LHCN-M2 (cell line): ENCODE measurements at places on chromosomes 5 and 9.

DNA sequence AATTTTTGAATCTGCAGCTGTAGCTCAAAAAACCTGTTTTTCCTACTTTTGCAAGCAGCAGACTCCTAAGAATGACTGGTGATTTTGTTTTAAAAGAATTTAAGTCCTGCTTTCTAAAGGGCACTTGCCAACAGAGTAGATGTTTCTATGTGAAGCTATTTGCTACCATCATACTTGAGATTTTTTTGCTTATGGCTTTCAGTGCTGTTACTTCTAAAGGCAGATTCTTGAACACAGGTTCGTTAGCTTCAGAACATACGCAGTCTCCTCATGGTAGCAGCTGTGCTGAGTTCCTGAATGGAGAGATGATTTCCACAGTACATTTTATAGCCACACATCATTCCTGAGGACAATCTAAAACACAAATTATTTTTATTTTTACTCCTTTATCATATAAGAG is 24.4 kb upstream of the ELL2 start:
- no peak for DNase-seq

- no peak for DNase-seq
These were observed 31.2 kb upstream of the NDUFB6 start for GRCh38 chr9:32603914-32604852.

DNA sequence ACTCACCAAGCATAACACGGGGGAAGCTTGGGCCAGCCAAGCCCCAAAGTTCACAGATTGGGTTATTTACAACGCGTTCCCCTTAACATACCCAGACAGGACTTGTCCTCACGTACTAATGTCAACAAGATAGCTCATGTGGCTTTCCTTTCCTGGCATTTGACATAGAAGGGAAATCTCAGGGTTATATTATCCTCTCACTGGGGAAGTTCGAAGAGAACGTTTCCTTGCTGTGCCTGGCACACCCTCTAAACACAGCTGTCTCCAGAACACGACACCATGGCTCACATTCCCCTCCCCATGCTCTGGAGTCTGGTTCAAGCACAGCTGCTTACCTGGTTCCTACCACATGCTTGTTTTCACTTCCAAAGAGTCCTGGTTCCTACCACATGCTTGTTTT is 46.8 kb upstream of the OTULINL start:
- peak; percentile 51 for DNase-seq

DNA sequence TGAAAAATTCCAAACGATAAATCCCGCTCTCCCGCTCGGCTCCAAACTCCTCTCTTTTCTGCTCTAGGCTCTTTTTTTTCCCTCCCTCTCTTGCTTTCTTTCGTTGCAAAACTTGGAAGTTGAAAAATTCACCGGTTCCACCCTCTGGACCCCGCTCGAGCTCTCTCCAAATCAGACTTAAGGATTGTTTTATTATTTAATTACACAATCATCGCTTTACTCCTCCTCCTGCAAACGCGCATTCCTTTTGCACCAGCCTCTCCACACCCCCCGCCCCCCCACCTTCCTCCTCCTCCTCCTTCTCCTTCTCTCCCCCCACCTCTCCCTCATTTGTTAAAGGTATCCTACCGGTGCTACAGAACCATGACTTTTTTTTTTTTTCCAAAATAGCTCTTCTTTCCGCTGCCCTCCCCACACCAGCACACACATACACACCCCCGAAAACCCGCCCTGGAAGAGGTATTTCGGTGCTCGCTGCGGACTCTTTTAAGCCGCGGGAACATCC is 535 bp upstream of the NFIB start:
- DNase-seq: peak; percentile 88

DNA sequence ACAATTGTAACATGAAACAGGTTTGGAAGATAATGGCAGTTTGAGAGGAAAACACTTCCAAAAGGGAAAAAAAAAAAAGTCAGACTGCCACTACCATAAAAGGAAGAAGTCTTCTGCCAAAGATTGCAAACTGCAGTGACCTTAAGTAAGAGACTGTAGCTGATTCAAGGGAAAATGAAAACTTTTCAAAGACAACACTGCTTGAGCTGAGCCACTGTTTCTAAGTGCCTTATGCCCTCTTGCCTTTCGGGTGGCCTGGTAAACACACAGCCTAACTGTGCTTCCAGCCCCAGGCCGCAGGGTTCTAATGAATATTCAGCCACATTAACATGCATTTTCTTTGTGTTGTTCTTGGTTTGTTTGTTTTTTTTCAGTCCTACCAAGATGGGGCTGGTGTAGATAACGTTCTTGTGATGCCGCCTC is 354.6 kb downstream of the BNC2 start:
- DNase-seq: peak; percentile 70

DNA sequence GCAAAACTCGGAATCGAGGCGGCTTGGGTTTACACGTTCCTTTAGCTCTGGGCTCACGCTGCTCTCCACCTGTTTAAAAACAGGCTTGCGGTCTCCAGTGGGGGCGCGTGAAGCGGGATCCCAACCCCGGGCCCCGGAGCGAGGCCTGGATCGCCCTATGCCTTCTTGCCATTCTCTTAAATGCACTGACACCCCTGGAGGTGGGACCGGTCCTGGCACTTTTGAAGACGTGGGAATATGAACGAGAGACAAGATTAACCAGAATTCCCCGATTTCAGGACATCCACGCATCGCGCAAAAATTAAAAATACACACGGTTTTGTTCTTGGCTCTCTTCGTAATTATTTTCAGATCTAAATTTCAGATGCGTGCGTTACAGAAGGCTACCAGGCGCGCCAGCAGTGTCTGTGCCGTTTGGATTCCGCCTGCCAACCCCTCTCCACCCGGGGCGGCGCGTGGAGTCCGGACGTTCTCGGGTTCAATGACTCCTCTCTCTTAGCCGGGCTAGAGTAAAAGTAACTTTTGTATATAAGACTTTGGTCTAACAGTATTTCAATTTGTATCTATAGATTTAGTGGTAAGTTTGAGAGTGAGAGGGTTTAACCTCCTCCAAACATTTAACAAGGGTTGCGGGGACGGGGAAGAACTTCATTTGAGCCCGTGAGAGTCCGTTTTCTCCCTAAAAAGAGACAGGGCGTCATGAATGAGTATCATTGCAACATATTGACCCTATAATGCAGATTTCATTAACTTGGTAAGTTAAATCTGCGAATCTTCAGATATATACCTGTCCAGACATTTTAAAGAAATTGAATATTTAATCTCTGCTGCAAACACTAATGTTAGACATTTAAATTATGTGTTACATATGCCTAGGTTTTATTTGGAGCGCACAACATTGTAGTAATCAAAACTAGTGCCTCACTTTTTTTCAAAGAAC is 3.8 kb downstream of the FOXD1 start:
- DNase-seq: no peak

DNA sequence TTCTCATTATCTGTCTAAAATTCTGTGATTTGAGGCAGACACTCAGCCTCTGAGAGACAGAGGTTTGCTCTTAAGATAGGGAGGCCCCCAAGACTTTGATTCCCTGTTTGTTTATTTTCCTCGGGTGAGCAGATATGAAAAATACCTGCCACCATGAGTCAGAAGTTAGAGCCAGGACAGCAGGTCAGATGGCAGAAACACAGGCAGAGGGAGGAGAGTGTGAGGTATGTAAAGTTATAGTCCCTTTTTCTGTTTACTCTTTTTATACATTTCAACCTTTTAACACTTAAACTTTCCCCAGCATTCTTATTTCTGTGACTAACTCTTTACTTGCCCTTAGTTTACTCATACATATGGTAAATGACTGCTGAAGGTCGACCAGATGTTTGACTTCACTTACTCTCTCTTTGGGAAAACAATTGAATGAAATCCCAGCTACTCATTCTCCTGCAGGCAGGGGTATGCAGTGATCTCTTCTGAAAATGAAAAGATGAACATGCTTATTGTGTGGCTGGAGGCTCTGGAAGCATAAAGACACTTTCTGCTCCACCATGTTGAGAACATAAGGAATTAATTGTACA is 383.8 kb downstream of the NTRK2 start:
- DNase-seq: no peak

GRCh38 chr5:124436294-124436693 is 310.1 kb downstream of the ZNF608 start:
- peak; percentile 75 for DNase-seq

GRCh38 chr9:129027685-129028191 is 393 bp downstream of the SH3GLB2 start:
- DNase-seq: peak; percentile 21

GRCh38 chr9:130561056-130561455 is 18.3 kb upstream of the FUBP3 start:
- no peak for DNase-seq

GRCh38 chr5:40409601-40410000 is 270.1 kb upstream of the PTGER4 start:
- no peak for DNase-seq

GRCh38 chr9:90974016-90974415 is 172.4 kb downstream of the SYK start:
- DNase-seq: no peak

GRCh38 chr9:133467101-133467500 is 7.3 kb downstream of the CACFD1 start:
- no peak for DNase-seq

DNA sequence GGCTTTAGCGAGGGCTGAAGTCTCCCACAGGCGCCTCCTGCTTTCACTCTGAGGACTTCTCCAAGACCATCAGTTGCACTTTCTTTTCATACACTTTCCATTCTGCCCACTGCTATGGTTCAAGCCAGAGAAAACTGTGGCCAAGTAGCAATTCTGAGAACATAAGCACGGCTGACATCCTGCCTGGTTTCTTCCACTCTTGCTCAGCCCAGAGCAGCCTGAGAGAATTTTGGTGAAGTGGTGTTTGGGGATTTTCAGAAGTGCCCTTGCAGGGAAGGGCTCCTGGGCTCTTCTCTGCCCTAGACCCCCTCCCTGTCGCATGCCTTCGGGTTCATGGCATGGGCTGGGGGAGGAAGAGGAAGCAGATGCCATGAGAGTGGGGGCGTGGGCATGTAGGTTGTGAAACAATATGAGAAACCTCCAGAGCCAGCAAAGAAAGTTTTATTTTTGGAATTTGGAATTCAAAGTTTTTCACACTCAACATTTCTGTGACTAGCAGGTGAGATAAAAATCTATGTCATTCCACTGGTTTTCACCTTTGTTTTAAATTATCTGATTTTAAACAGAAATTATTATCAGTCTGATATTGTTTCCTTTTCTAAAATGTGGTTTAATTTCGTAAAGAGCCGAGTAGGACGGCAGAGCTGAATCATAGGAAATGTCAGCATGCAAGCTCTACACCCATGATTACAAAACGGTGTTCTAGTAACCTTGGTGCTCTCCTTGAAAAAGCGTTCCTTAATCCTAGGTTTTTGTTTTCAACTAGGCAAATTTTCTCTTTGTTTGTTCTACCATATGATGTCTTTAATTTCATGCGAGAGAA is 27.8 kb upstream of the TNFSF8 start:
- DNase-seq: peak; percentile 9

DNA sequence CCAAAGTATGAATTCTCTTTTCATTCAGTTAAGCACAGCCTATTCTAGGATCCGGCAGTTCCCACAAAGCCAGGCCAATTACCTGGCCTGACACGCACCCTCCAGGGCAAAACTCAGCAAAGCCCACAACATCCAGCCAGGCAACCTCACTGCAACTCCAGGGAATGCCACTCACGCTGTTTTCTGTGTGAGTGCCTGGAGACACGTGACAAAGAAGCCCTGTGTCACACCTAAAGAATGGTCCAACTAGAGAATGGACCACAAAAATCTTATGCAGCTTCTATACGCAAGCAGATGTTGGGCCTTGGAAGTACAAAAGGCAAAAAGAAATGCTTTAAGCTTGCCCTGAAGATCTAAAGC is 20.2 kb downstream of the RETREG1 start:
- peak; percentile 54 for DNase-seq

DNA sequence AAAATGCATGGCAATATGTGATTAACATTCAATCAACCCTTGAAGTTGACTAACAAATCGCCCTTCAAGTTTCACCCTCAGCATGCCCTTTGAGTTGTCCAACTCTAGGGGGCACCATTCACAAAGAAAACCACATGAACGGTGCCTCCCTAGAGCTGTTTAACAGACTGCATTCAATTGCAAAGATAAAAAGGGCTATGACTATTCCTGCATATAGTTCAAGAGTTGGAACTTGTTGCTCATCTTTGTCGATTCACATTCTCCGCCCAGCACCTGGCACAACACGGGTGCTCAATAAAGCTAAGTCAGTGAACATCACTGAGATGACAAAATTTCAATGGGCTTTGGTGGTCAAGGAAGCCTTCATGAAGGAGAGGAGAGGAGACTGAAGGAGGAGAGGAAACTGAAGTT is 69.6 kb upstream of the SLC30A5 start:
- DNase-seq: peak; percentile 39

DNA sequence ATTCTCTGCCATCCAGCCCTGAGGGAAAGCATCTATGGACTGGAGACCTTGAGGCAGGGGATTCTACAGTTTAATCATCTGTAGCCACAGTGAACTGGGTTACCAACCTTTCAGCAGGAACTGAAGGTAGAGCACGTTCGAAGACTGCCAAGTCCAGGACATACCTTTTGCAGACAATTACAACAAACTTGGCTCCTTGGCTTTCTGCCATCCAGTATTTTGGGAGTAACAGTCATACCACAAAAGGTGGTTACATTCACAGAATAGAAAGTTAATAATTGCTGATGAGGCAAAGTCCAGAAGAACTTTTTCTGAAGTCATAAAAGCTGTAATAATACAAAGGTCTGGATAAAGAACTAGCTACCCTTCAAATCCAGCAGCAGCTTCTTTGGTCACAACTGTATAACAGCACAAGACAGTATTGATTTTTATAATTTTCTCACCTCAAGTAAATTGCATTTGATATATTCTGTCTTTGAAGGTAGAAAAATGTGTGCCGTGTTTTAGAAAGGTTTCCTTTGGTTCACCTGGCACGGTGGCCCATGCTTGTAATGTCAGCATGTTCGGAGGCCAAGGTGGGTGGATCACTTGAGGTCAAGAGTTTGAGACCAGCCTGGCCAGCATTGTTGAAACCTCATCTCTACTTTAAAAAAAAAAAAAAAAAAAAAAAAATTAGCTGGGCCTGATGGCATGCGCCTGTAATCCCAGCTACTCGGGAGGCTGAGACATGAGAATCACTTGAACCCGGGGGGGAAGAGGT is 236.6 kb downstream of the NR3C1 start:
- DNase-seq: no peak

DNA sequence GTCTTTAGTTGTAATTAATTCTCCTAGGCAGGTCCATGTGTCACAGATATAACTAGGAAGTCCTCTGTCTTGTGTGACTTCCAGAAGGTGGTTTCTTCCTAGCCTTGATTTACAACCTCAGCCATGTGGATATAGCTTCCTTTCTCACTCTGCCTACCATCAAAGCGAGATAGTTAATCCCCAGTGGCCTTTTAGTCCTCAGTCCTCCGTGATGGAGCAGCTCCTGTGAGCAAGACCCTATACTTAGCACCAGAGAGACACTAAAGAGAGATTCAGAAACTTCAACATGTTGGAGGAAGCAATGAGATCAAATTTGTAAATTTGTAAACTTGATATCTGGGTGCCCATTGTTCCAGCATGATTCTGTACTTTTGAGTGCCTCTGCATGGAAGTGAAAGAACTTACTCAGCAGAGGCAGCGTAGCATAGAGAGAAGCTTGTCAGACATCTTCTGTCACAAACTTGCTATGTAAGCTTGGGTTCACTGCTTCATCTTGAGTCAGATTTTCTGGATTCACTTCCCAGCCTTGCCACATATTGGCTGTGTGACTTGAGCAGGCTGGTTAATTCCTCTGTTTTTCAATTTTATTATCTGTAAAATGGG is 170.2 kb upstream of the NR3C1 start:
- no peak for DNase-seq
